ENCODE measurements at places on chromosomes 12 and 14.

DNA sequence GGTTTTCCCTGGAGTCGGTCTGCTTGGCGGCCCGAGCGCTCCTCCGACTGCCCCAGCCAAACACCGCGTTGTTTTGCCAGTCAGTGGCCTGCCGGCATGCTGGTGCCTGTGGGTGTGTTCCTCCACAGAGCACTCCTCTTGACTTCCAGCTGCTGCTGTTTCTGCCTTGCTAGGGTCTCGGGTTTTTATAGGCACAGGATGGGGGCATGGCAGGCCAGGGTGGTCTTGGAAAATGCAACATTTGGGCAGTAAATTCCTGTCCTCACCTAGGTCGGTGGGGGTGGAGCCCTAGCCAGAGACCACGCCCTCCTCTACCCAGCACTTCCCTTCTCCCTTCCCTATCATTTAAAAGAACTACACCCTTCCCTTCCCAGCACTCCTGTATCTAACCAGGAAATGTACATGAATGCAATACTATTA lies 34.7 kb upstream of the VASH1 start:
- no peak for DNase-seq

DNA sequence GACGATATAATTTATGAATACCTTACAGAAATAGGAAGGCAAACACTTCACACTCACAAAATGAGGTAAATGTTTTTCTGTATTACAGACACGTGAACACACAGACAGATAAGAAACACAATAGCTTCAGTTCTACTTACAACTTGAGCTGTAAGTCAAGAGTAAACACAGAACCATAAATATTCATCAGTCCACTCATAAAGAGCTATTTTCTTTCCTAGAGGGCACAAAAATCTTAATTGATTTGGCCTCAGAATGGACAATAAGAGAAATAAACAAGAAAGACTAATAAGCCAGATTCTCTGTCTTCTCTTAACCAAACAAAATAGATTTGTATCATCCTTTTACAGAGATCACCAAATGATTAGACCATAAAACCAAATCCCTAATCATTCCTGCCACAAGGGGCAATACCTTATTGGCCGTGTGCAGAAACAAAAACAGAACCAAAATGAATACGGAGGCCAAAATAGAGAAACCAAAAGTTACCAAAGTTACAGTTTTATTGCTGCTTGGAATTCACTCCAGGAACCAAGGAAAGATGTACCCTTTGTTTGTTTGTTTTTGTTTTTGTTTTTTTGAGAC lies 38.1 kb upstream of the GARIN2 start:
- DNase-seq: no peak

DNA sequence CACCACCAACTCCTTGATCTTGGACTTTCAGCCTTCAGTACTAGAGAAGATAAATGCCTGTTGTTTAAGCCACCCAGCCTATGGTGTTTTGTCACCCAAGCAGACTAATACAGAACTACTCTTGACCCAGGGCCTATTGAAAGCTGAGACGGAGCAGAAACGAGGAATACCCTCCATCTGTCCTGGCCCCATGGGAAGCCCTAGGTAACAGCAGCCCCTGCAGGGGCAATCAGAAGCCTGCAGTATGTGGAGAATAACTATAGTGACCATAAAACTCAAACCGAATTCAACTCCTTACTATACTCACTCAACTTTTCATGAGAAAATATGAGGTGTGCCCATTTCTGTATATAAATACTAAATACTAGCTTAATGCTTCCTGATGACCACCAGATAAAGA lies 307.4 kb downstream of the NUAK1 start:
- no peak for DNase-seq

GRCh38 chr14:67986131-67986841 lies 166.7 kb downstream of the RAD51B start:
- DNase-seq: peak; percentile 68

- peak; percentile 53 for DNase-seq
These were observed 17.4 kb upstream of the B4GALNT3 start for GRCh38 chr12:442235-442884.

DNA sequence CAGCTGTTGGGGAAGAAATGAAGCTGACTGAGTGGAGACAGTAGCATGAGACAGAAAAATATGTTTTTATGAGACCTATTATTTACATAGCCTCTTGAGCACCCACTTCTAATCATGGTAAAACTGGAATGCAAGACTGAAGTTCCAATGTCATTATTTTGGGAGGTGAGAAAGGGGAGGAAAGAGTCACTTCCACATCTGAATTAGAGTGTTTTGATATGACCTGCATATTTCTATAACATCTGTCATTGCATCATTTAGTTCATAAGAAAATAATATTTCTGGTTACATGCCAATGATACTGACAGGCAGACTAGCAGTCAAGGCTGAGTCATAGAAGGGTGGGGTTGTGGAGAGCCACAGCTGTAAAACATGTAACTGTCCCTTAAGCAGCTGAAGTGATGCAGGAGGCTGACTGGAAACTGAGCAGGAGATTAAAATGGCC lies 26.7 kb downstream of the NTN4 start:
- DNase-seq: peak; percentile 61

GRCh38 chr12:128861226-128862016 lies 8.1 kb downstream of the GLT1D1 start:
- DNase-seq: no peak

DNA sequence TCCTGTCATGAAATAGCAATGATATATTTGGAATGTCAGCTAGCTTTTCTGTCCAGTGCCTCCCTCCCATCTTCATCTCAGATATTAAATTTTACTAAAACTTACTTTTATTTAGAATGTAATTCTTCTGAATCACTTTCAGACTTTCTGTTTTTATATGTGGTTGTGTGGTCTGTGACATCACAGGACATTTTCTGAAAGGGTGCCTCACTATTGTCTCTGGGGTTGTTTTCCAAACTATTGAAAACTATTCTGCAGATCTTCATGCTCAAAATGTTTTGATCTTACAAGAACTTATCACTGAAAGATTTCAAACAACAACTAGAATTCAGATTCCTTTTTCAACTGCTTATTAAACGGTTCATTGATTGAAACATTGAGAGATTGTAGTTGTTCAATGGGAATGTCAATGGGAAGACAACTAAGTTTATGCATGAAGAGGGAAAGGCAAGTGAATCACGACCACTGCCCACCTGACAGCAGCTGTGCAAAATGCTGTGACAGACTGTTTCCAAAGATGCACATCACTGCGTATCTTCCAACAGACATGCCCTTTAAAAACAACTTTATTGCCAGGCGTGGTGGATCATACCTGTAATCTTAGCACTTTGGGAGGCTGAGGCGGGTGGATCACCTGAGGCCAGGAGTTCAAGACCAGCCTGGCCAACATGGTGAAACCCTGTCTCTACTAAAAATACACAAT lies 51.3 kb downstream of the KLRG1 start:
- no peak for DNase-seq

DNA sequence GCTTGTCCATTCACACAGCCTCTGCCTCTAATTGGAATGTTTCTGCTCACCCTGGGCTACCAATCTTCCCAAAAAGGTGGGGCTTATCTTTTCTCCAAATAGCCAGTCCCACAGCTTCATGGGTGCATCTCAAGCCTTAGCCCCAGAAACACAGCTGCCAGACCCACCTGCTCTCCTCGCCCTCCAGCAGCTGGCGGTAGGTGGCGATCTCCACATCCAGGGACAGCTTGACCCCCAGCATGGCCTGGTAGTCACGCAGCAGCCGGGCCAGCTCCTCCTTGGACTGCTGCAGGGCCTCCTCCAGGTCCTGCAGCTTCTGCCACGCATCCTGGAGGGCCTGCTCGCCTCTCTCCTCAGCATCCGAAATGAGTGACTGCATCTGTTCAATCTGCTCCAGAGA lies 11.1 kb downstream of the KRT77 start:
- no peak for DNase-seq

Data from kidney tubule cell (primary cell).